T1000 (cell line): ENCODE measurements at places on chromosomes 12 and 14.

DNA sequence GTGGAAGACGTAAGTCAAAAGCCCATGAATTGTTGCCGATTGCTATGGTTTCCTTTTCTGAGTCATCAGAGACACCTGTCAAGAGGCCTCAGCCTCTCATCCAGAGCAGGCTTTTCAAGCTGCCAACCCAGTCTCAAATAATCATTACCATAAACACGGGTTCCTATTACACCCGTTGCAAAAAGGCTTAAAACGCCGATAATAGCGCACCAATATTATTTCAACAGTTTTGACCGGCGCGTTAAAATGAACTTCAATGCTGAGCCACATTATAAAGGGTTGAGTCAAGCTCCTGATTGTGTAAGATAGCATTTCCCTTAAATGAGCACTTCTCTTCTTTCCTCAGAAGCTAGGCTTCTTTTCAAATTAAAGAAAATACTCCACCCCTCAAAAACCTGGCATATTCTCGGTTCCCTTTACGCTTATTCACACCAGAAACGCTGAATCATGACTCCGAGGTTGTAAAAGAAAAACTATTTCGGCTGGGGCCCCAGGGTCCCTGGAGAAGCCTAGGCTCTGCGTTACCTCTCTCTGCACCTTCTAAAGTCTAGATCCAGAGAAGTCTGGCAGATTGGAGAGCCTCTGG, 1.4 kb downstream of the TMTC1 start:
- no peak for DNase-seq

- no peak for DNase-seq
Measured at GRCh38 chr14:42130815-42131214, 524.1 kb downstream of the LRFN5 start.

DNA sequence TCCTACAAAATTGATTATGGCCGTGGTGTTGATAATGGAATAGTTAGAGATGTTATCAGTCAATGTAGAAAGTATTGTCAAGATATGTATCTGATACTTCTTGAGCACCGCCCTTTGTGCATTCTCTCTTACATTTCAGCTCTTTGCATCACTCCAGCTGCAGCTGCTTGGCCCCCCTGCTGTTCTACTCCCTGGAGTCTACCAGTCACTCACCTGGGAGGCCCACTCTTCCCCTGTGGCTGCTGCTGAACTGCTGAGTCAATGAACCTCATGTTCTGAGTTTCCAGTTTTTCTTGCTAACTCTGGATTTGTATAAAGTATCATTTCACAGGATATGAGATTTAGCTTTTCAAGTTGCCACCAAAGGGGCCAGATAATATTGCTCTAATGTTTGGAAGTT, 312.8 kb upstream of the SLC16A7 start:
- DNase-seq, result no peak

DNA sequence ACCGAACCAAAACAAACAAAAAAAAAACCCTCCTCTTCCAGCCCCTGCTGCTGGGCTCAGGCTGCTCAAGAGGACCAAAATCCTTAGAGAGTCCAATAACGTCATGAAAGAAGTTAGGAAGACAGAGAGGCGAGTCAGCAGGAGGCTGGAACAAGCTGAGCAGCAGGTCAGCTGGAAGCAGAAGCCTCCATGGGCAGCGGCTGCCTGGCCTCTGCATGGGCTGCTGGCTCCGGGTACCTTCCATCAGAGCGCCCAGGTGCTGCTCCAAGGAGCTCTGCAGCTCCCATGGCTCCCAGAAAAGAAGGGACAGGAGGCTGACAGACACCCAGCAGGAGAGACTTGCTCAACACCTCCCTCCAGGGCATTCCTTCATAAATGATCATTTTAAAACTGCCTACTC, 3.2 kb upstream of the KRT2 start:
- DNase-seq, result no peak

GRCh38 chr12:31476437-31476836, 114.5 kb downstream of the DENND5B start:
- no peak for DNase-seq

- no peak for DNase-seq
Measured at GRCh38 chr12:53999559-54000115, 324 bp upstream of the HOXC9 start.
